Stimulated activated CD4-positive, alpha-beta T cell treated with anti-CD3 and anti-CD28 coated beads, Interleukin-1b, Interleukin-23, amount 100 ng/mL, for 1 hour (primary cell): ENCODE measurements at places on chromosomes 5 and 9.

GRCh38 chr9:109349421-109349846 lies 28.6 kb upstream of the EPB41L4B start:
- DNase-seq: no peak

DNA sequence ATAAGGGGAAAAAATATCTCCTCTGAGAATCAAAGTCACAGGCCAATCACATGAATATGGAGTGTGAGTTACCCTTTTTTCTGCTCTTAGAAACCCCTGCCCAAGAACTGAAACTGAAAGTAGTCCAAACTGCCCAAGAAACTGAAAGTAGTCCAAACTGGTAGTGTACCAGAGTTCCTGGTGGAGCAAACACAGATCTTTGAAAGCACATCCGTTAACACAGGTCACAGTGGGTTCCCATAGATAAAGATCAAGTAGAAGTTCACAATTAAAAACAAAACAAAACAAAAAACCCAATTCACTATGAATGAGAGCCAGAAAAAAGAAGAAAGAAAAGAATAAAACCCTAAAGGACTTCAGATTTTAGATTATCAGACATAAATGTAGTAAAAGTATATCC lies 332.4 kb upstream of the EFNA5 start:
- no peak for DNase-seq

- peak; percentile 28 for DNase-seq
Measured at GRCh38 chr9:136532799-136533774, 12.8 kb downstream of the NOTCH1 start.

DNA sequence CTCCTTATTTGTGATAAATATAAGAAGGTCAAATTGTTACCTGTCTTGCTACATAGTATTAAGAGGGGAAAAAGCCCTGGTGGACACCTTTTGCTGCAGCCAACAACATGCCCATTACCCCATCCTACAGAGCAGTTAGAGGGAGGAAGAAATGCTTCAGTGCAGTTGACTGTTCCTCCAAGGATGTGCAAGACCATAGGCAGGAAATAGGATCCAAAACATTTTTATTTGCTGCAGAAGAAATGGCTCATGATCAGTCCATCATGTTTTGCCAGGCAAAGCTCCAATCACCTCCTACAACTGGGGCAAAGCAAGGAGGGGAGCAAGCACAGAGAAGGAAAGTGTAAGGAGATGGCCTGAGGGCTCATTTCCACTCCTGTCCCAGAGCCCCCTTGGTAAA lies 399.1 kb upstream of the PIK3R1 start:
- no peak for DNase-seq

GRCh38 chr5:143174714-143175398 lies 228.6 kb downstream of the NR3C1 start:
- no peak for DNase-seq

DNA sequence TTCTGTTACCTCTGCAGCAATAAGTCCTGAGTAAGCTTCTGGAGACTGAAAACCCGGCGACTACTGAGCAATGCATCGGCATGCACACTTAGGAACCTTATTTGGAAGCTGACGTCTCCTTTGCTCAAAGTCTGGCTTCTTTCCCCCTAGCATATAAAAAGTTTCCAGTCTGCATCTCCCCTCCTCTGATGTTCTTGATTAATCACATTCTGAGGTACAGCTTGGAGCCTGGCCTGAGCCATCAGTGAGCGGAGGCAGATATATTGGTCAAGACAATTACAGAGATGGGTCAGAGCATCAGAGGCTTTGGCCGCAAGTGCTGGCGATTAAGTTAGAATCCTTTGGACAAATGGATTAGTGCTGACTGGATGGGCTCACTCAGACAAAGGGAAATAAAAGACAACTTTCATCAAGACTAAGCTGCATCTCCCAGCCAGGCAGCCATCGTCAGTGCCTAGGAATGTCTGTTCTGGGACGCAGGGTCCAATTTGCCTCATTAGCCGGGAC lies 140.7 kb downstream of the MTX3 start:
- DNase-seq: no peak
